SIG-M5 (cell line): ENCODE measurements at places on chromosomes 1 and 21.

DNA sequence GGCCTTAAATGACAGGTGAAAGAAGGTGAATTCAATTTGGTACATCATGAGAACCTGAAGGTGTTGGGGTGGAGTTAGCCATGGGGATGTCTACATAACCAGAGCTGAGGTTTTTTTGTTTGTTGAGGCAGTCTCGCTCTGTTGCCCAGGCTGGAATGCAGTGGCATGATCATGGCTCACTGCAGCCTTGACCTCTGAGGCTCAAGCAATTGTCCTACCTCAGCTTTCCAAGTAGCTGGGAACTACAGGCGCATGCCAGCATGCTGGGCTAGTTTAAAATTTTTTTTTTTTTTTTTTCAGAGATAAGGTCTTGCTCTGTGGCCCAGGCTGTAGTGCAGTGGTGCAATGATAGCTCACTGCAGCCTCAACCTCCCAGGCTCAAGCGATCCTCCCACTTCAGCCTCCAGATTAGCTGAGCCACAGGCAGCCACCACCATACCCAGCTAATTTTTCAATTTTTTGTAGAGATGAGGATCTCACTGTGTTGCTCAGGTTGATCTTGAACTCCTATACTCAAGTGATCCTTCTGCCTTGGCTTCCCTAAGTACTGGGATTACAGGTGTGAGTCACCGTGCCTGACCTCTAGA lies 1.9 kb upstream of the MPZ start:
- DNase-seq = no peak

- DNase-seq = no peak
These were observed 17.2 kb downstream of the SPOCD1 start for GRCh38 chr1:31798433-31799195.

DNA sequence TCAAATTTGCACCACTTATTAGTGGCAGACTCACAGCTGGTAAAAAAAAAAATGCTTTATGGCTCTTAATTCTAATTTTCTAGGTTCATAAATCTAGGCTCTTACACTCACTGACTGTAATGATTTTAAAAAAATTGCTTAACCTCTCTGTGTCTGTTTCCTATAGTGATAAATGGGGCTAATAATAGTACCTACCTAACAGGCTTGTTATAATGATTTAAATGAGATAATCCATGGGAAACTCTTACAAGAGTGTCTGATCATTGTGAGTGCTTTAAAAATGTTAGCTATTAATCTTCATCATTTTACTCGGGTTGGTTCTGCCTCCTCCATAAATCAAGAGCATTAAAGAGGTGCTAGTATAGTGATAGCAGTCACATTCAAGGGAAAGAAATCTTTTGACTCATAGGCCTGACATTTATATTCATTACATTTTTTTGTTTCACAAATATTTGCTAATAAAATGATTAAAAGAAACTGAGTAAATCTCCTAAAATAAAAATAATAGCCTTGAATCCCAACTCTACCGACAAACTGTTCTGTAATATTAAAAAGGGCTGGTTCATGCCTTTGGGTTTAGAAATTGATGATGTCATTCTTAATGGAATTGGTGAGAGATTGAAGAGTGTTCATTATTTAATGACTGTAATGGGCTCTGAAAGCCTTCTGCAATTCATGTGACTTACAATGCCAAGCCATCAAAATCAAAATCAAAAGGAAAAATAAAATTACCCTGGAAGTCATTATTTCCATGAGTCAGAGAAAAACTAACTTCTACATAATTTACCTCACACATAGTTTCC lies 93.9 kb upstream of the PALMD start:
- DNase-seq = no peak

GRCh38 chr1:160103658-160104408 lies 5.4 kb upstream of the IGSF8 start:
- DNase-seq = no peak

GRCh38 chr21:24153137-24153536 lies 1454.1 kb downstream of the MRPL39 start:
- DNase-seq = no peak

DNA sequence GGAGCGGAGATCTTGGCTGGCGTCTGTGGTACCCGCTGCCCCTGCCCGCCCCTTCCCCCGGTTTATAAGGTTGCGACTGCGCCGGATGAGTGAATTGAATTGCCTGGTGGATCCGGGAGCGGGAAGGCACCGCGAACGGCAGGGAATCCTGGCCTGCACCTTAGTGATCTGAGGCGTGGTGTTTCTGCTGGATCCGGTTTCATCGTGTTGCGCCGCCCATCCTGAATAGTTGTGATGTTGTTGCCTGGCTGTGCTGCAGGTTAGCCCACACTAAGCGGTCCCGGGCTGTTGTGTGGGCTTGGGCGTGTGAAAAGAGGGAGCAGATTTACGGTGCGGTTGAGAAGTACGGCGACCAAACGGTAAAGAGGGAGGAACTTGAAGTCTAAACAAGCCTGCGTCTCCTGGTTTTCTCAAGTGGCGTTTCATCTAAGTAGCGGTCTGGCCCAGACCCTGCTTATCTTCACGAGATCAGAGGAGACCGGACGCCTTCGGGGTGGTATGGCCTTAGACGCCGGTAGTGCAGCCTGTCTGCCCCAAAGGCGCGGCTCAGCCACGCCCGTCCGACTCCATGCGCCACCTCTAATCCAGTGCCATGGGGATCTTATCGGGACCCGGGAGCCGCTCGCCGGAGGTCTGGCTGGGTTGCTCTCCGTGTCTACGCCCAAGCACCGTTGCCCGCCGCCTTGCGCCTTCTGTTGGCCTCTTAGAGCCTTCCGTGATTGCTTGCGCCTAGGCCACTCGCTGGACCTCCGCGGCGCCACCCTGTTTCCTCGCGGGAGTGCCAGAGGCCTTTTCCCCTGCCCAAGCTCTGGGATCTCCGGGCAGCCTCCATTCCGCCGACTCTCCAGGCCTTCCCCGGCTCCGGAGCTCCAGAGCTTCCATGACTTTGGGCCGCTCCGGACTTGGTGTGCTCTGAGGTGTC lies 87.5 kb upstream of the RHOU start:
- DNase-seq = peak; percentile 40

DNA sequence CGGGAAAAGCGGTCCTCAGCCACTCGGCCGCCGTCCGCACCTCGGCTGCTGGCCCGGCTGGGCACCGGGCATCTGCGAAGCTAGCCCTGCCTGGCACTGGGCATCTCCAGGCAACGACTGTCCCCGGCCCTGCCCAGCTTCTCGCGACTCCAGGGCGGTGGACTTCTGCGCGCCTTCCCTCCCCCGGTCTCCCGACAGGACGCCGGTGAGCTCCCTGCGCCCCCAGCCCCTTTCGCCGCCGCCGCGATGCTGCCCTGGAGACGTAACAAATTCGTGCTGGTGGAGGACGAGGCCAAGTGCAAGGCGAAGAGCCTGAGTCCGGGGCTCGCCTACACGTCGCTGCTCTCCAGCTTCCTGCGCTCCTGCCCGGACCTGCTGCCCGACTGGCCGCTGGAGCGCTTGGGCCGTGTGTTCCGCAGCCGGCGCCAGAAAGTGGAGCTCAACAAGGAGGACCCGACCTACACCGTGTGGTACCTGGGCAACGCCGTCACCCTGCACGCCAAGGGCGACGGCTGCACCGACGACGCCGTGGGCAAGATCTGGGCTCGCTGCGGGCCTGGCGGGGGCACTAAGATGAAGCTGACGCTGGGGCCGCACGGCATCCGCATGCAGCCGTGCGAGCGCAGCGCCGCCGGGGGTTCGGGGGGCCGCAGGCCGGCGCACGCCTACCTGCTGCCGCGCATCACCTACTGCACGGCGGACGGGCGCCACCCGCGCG lies 514 bp downstream of the FAM43B start:
- no peak for DNase-seq

GRCh38 chr1:2611031-2611501 lies 21.8 kb downstream of the MMEL1 start:
- DNase-seq = no peak

DNA sequence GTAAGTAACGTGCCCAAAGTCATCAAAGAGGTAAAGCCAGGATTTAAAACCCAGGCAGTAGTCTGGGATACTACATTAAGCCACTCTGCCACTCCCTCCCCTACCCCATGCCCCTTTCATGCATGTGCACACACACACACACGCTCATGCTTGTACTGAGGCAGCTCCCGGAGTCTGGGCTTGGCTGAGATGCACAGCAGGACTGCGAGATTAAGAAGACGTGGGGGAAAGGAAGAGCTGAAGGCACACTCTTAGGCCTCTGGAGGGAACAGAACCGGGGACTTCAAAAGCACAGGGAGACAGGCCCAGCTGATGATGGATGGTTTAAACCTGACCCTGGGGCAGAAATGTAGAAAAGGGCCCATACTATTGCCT lies 98.3 kb downstream of the GLIS1 start:
- DNase-seq = no peak

DNA sequence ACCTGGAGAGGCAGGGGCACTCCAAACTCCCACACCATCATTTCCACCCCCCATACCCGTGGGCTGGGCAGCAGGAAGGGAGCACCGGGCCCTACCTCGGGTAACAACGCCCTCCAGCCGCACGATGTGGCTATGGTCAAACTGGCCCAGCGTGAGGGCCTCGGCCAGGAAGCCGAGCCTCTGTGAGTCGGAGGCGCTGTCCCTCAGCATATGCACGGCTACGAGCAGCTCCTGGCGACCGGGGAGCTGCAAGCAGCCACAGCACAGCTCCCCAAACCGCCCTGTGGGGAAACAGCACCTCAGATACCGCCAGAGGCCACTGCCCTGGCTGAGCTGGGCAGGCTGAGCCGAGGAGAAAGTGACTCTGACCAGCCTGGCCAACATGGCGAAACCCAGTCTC lies 29.2 kb downstream of the CDCA8 start:
- DNase-seq = no peak

GRCh38 chr1:224106568-224107281 lies 7.2 kb upstream of the FBXO28 start:
- peak; percentile 58 for DNase-seq

DNA sequence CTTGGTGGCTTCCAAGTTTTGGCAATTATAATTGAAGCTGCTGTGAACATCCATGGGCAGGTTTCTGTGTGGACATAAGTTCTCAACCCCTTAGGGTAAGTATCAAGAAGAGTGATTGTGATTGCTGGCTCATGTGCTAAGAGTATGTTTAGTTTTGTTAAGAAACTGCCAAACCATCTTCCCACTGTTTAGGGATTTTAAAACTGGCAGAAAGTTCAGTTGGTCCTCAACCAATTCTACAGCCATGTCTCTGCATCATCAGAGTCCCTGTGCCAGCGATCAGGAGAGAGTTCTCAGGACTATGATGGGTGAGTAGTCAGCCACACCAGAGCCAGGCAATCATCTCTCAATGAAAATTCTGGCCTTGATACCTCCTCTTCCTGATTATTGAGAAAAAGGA lies 193.8 kb downstream of the ZC3H11B start:
- no peak for DNase-seq

GRCh38 chr1:168585191-168585590 lies 8.8 kb downstream of the XCL1 start:
- no peak for DNase-seq

- DNase-seq = no peak
These were observed 319.9 kb upstream of the DUSP10 start for GRCh38 chr1:222061711-222062359.

DNA sequence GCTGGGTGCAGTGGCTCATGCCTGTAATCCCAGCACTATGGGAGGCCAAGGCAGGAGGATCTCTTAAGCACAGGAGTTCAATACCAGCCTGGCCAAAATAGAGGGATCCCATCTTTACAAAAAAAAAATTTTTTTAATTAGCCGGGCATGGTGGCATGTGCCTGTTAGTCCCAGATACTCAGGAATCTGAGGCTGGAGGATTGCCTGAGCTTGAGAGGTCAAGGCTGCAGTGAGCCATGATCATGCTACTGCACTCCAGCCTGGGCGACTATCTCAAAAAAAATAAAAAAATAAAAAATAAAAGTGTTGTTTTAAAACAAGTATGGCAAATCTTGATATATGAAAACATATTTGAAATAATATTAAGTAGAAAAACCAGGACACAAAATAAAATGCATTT lies 44.4 kb upstream of the CACHD1 start:
- no peak for DNase-seq

DNA sequence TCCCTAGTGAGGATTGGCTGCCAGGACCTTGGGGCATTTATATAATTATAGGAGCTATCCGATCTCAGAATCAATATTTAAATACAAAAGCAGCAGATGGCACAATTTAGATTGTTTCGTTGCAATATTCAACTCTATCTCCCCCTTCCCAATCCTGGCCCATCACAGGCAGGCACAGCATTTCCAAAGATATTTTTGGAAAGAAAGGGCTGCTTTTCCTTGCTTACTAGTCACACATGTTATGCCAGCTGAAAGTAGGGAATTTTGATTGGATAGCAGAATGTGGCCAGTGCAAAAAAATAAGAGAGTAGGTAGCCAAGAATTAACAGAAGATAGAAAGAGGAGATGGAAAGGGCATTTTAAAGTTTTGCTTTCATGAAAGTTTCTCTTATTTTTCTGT lies 37.9 kb downstream of the IL12RB2 start:
- no peak for DNase-seq

GRCh38 chr21:42469272-42469671 lies 26.8 kb downstream of the RSPH1 start:
- no peak for DNase-seq

GRCh38 chr1:96845464-96845863 lies 123.9 kb downstream of the PTBP2 start:
- DNase-seq = no peak

DNA sequence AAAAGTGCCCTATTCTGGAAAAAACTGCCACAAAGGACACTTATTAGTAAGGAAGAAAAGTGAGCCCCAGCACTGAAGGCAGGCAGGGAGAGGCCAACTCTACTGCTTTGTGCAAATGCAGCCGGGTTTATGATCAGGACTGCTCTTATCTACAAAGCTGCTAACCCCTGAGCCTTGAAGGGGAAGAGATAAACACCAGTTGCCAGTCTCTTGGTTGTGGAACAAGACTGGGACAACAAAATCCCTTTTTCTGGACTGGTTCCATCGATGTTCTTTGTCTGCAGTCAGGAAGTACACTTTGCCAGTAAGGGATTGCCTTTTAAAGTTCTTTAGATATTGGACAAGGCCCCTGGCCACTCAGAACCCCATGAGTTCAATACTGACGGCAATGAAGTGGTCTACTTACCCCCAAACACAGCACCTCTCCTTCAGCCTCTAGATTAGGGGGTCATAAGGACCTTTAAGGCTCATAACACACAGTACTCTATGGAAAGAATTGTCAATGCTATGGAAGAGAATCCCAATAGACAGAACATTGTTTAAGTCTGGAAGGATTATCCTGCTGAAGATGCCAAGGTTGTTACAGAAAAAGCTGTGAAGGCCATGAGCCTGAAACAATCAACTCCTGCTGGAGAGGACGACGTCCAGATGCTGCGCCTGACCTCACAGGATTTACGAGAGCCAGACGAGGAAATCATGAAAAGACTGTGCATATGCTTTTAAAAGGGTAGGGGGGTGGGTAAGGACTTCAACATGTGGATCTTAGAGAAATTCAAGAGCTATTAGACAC lies 43.6 kb downstream of the GNB1 start:
- no peak for DNase-seq

DNA sequence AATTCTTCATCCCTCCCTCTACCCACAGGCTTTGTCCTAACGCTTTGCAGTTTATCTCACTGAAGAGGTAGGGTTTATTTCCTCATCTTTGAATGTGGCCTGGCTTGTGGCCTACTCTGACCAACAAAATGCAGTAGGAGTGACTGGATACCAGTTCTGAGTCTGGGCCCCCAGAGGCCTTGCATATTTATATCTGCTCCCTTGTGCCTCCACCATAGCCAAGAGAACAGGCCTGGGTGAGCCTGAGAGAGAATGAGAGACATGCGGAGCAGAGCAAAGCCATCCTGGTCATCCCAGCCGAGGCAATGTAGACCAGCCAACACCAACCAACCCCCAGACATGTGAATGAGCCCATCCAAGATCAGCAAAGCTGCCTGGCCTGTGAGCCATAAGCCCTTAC lies 30.3 kb downstream of the SMIM12 start:
- DNase-seq = no peak

- DNase-seq = no peak
These were observed 3.0 kb downstream of the OLFML3 start for GRCh38 chr1:113981962-113982931.
